Stimulated activated CD4-positive, alpha-beta T cell treated with anti-CD3 and anti-CD28 coated beads, Interleukin-1b, Interleukin-23, amount 100 ng/mL, for 4 hours (primary cell): ENCODE measurements at places on chromosomes 6 and 20.

DNA sequence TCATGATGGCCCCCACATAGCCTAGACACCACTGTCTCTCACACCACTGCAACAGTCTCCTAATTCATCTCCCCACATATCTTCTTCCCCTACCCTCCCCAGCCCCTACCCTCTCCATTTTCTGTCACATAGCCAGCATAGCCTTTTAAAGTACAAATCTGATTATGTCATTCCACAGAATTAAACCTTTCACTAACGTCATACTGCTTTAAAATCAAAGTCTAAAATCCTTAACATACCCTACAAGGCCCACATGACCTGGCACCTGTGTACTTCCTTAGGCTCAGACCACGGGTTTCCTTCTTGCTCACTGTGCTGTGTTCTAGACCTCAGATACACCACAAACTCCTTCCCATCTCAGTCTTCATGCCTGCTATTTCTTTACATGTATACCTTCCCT, 5.9 kb downstream of the OSTM1 start:
- no peak for DNase-seq

DNA sequence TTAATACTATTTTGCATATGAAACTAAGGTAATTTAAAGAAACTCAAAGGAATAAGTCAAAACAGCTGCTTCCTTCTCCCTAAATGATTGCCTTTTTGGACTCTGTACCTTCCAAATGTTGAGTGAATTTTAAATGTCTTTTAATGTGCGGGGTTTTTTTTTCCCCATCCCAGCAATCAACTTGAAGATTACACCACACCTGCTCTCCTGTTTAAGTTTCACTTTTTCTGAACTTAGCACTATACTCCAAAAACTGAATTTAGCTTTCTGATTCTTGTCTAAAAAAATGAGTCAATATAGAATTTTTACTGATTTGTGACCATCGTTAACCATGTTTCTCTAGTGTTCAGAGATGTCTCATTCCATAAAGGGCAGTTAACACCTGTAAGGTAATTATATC, 220.8 kb upstream of the THEMIS start:
- DNase-seq: no peak

- DNase-seq: no peak
Measured at GRCh38 chr6:147103007-147103406, 101.2 kb upstream of the STXBP5 start.

DNA sequence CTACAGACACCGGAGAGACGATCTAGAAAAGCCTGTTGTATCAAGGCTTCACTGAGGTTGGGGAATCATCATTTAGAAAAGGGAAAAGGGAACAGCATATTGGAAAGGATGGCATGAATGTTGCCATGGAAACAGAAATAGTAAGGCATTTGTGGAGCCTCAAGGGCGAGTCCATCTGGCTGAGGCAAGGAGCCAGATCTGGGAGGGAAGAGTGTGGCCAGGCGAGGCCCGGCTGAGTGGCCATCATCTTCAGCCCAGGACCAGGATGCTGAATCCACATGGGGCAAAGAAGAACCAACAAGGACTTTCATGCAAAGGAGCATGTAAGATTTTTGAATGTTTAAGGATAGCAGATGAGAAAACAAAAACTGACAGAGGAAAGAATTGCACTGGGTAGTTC, 85.8 kb downstream of the MAP3K5 start:
- DNase-seq: no peak

GRCh38 chr20:40893610-40894236, 134.9 kb upstream of the TOP1 start:
- DNase-seq: no peak

- DNase-seq: no peak
Measured at GRCh38 chr20:45833030-45833882, at the start of gene SNX21. TSS of gene SNX21 (plus strand) at chr20:45833799. CDS start at chr20:45833920, 121 bp downstream.

DNA sequence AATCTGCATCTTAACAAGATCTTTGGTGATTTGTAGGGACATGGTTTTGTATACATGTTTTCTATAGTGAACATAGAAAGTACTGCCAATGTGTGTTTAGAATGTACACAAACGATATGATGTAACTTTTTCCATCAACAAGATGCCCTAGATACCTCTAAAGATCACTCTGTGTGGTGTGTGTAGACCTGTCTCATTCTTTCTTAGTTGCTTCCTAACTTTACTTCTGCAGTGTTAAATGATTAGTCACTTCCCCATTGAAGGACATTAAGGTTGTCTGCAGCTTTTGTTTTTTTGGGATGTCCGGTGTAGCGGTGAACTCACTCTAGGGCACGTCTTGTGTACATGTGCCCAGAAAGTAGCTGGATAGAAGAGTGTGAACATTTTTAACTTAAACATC, 35.9 kb downstream of the CDYL start:
- no peak for DNase-seq

DNA sequence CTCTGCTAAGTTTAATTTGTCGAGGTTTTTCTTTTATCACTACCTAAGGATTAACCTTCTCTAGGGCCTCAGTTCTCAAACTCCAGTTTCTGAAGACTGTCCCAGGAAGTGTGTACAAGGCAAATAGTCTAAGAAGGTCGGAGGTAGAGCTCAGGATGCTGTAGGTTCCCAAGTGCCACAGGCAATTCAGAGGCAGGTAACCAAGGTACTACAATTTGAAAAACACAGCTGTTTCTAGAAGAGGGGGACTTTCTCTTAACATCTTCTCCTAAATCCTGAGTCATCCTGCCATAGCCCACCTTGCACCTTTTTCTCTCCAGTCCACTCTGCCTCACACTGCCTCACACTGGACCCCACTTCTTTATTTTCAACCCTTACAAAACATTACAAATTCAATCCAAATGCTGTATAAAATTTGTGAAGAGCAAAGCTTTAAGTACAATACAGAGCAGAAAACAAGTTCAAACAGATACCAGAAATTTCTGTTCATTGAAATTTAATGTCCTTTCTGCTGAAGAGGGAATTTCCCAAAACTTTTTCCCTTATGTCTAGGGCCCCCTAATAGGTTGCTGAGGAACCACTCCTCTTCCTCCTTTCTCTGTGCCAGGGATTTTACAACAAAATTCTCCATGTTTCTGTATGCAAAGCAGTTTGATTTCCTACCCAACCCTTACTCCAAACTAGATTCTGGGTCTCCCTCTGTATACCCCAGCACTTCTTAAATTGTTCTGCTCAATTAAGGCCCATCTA, 43.0 kb downstream of the FRK start:
- no peak for DNase-seq

DNA sequence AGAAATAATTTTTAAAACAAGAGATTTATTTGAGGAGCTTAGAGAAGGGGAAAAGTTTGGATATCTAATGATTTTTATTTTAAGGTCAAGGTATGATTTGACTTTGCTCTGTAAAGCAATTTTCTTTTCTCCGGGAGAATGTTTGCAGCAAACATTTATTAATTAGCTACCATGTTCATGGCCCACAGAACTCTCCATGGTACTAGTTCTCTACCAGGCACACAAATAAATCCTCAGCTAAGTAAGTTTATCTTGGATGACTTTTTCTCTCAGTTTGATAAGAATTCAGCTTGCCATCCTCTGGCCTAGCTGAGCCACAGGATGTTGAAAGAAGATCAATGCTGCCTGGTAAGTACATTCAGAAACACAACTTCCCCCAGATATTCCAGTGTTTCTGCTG, 94.3 kb downstream of the PHACTR3 start:
- DNase-seq: no peak

GRCh38 chr20:34874094-34874654, 1.5 kb upstream of the GGT7 start:
- peak; percentile 42 for DNase-seq

- DNase-seq: no peak
Measured at GRCh38 chr20:33131949-33132473, 35.9 kb upstream of the BPIFA2 start.

DNA sequence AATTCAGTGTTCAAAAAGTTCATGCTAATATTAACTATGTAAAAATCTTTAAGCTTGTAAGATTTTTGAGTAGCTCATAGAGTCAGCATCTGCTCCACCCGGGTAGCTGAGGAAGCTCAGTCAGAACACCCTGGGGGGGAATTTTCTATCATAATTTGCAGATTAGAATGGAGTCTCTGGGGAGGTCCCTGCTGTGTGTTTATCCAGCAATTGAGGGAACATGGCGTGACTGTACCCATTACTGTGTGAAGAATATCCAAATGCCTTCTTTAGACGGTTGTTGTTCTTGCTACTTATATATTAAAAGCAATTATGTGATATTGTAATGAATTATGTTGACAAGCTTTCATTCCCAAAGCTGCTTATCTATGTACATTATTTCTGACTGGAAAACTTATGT, 64.8 kb downstream of the AIG1 start:
- no peak for DNase-seq

- no peak for DNase-seq
Measured at GRCh38 chr6:41723530-41724227, 11.7 kb downstream of the TFEB start.

- no peak for DNase-seq
Measured at GRCh38 chr6:163367497-163368183, 46.9 kb upstream of the QKI start.

DNA sequence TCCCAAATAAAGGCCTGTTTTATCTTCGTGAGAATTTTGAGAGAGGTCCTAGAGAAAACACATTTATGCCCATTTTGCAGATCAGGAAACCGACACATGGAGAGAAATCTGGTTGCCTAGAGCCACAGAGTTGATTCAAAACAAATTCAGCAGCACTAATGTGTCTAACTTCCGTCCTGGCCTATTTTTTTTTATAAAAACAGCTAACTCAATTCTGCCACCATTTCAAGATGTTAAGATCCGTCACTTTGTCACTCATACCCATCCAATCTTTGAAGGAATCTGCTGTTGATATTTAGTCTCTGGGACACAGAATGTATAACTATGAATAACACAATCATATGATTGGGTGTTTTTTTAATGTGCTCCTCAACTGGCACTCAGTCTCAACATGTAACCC, 611.1 kb upstream of the ARID1B start:
- no peak for DNase-seq

GRCh38 chr6:71385111-71385822, 96.7 kb downstream of the OGFRL1 start:
- DNase-seq: no peak

GRCh38 chr6:53433261-53433950, 84.7 kb upstream of the ELOVL5 start:
- DNase-seq: no peak

- DNase-seq: no peak
Measured at GRCh38 chr6:113989675-113990074, 18.7 kb upstream of the HDAC2 start.

GRCh38 chr20:36827541-36828279, 48.2 kb upstream of the TLDC2 start:
- no peak for DNase-seq

DNA sequence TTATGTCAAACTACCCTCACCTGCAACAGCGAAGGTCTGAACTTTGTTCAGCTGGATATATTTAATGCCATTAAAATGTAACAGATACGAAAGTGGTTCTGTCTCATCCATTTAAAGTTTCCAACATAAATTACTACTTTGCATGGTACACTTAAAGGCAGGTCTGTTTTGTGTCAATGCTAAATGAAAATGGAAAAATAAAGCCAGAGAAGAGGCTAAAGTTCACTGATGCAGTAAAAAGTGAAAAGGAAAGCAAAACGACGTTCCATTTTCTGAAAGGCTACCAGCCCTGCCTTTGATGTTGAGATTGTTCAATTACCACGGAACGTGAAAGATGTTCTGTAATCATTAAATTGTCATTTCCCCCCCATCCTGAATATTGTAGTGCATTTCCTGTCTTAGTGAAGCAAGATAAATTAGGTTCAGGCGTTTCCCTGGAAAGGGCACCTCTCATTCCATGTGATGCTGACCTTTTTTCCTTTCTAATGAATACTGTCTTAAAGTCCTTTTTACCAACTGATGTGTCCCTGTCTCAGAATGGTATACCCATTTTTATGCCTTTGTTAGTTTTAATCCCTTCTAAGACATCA, 334.7 kb upstream of the JAG1 start:
- no peak for DNase-seq

DNA sequence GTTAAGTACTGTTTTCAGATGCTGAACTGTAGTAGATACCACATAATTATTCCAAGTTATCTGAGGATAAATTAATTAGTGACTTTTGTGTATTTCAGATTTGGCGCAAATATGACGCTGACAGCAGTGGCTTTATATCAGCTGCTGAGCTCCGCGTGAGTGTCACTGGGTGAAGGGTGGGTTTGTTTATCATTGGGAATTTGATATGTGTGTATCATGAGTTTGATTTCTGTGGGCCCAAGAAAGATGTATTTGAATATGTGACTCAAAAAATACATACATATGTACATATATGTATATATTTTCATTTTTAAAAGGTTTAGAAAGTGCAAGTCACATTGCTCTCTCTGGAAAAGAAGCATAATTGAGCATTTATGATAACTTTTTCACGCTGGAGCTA, 17.4 kb downstream of the SCGN start:
- no peak for DNase-seq

GRCh38 chr6:88599571-88599970, 363.8 kb downstream of the RNGTT start:
- no peak for DNase-seq

DNA sequence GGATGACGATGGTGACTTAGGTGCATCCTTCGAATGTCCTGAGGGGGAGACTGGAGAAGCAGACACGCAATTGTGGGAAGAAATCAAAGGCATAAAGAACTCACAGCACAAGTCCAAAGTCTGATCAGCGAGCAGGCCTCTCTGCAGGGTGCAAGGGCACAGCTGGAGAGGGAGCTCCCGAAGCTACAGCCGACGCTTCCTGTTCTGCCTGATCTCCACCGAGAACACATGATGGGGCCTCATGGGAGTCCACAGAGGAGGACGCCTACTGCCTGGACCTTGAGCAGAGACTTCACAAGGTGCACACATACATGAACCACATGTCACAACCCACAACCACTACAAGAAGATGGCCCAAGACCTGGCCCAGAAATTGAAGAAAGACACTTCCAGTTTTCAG, 51.4 kb downstream of the RIN2 start:
- no peak for DNase-seq

GRCh38 chr20:12211361-12211760, 293.7 kb downstream of the BTBD3 start:
- DNase-seq: no peak

DNA sequence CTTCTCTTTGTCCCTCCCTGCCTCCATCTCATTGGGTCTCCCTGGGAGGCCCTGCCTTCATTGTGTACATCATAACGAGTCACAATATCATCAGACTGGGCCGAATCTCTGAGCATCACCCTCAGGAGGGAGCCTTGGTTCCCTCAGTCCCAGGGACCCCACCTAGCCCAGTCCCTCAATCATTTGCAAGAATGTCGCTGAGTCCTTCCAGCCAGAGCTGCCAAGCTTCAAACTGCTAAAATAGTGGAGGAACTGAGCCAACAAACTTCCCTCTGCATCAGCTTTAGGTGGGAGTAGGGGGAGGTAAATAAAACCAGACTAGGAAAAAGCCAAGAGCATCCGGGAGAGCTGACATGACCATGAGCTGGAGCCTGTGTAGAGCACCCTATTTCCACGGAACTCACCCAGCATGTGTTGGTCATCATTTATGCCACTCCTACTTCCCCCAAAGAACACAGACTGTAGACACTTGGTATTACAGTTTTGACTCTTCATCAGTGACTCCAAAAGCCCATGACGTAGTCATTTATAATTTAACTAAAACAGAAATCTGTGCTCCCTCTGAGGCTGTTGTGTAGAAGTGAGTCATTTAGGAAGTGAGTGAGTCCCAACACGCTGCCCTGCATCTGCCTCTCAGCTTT, 28.8 kb upstream of the IL17A start:
- no peak for DNase-seq

GRCh38 chr20:50224531-50225255, 34.1 kb downstream of the CEBPB start:
- DNase-seq: no peak

- DNase-seq: no peak
Measured at GRCh38 chr6:36290668-36291620, 21.1 kb downstream of the PNPLA1 start.

- DNase-seq: no peak
Measured at GRCh38 chr20:59678288-59678687, 73.9 kb downstream of the PHACTR3 start.
